NCI-H774 (cell line): ENCODE measurements at places on chromosomes 4 and X.

DNA sequence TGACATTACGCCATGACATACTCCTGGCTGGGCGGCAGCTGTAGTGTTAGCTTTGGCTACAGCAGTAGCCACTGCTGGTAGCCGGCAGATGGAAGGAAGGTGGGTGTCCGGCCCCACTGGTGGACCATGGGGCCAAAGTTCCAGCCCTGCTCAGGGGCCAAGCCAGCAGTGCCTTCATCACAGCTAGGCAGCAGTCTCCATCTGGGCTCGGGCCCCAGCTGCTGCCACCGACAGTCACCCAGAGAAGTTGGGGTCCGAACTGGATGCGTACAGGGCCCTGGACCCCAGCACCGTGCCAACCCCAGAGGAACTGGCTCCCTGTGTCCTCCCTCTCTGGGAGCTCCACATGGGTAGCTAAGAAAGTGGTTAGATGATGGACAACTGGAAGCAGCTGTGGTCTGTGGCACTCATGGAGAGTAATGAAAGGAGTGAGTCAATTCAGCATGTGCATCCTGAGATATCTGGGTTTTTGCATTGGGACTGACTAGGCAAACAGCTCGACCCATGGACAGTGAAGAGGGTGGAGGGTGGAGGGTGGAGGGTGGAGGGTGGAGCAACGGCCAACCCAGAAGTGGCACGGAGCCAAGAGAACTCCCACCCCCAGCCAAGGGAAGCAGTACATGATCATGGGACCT, 366.6 kb upstream of the GRIA3 start:
- DNase-seq: no peak

DNA sequence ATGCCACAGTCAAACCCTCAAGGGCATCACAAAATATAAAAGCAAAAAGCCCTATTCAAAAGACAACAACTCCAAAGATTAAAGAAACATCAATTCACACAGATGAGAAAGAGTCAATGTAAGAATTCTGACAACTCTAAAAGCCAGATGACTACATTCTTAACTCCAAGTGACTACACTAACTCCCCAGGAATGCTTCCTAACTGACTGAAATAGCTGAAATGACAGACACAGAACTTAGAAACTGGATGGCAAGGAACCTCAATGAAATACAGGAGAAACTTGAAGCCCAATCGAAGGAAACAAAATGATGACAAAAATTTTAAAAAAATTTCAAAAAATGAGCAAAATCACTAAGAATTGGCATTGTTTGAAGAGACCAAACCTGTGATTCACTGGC, 1047.6 kb upstream of the PCDH10 start:
- no peak for DNase-seq

- no peak for DNase-seq
Observed at GRCh38 chrX:26783512-26784225, 567.7 kb downstream of the MAGEB5 start.

- DNase-seq: no peak
Observed at GRCh38 chr4:7924570-7924969, 15.1 kb downstream of the AFAP1 start.

GRCh38 chr4:17762726-17763125, 18.7 kb downstream of the FAM184B start:
- DNase-seq: no peak

- no peak for DNase-seq
Observed at GRCh38 chr4:89026542-89026941, 30.4 kb downstream of the FAM13A start.

DNA sequence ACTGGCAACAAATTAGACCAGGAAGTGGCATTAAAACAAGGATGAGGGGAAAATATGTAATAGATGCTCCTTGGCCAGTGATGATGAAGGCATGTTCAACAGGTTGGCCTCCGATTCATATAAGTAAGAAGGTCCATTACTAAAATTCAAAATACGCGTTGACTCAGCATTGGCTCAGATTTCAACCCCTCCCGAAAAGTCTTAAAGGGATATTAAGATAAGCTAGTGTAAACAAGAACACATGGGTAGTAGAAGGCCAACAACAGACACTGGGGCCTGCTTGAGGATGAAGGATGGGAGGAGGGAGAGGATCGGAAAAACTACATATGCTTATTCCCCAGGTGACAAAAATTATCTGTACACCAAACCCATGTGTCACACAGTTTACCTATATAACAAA, 19.1 kb upstream of the LAP3 start:
- DNase-seq: no peak

DNA sequence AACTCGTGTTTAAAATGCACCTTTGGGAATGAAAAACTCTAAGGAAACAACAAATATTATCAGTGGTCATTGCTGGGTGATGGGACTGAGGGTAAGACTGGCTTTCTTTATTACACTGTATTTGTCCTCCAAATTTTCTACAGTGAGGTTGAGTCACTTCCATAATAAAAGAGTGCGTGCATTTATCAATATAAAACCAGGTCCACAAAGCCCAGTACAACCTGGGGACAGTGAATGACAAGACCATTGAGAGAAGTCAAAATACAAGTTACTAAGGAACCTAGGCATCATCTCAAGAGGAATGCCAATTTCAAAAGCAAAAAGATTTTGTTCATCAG, 76.4 kb downstream of the MAGED4 start:
- no peak for DNase-seq

DNA sequence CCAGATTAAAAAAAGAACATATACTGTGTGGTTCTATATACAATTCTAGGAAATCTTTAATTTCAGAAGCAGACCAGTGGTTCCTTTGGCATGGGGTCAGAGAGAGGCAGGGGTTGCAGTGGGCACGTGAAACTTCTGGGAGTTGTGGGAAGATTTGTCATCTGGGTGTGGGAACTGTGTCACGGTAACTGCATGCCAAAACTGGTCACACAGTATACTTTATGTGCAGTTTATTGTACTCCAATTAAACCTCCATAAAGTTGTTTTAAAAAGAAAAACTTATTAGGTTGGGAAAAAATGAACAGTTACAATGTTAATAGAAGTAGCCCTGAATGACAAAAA, 26.7 kb upstream of the STS start:
- DNase-seq: no peak

DNA sequence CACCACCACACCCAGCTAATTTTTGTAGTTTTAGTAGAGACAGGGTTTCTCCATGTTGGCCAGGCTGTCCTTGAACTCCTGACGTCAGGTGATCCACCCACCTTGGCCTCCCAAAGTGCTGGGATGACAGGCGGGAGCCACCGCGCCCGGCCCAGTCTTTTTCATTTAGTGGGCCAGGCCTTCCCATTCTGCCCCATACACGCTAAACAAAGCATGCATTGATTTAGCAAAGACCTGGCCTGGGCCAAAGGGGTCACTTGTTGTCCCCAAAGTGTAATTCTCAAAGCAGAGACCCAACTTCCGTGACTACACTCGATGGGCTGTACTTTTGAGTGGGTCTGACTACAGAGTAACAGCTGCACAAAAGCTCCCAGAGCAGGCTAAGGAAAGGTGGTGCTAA, 29.2 kb downstream of the CNGA2 start:
- no peak for DNase-seq

DNA sequence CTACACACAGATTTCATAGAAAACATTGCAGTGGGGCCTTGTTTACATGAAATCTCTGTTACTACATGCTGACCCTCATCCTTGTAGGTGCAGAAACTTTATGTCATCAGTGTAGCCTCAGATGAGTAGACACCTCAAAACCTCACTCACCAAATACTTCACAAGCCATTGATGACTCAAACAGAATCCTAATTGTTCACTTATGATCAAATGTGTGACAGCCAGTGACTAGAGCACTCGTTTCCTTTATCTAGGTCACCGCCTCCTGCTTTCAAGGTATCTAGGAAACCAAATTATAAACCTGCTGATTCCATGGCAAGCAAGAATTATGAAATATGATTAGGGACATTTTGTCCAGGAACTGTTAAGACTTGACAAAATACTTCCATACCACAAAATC, 255.8 kb upstream of the GPRIN3 start:
- no peak for DNase-seq

DNA sequence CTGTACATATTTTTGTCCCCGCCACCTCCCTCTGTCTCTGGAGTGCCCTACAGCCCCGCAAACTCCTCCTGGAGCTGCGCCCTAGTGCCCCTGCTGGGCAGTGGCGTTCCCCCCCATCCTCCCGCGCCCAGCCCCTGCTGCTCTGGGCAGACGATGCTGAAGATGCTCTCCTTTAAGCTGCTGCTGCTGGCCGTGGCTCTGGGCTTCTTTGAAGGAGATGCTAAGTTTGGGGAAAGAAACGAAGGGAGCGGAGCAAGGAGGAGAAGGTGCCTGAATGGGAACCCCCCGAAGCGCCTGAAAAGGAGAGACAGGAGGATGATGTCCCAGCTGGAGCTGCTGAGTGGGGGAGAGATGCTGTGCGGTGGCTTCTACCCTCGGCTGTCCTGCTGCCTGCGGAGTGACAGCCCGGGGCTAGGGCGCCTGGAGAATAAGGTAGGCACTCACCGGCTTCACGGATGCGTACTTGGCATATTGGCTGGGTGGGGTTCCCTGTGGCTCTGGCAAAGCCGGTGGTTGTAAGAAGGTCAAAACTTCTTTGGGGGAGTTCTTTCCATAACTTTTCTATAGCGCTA, 653 bp downstream of the HHIP start:
- DNase-seq: no peak
